Caco-2 (cell line): ENCODE measurements at places on chromosomes 12 and 14.

GRCh38 chr12:68585966-68586365, 24.7 kb upstream of the RAP1B start:
- DNase-seq: no peak

- DNase-seq: no peak
Measured at GRCh38 chr12:93585247-93585646, 12.8 kb downstream of the SOCS2 start.

DNA sequence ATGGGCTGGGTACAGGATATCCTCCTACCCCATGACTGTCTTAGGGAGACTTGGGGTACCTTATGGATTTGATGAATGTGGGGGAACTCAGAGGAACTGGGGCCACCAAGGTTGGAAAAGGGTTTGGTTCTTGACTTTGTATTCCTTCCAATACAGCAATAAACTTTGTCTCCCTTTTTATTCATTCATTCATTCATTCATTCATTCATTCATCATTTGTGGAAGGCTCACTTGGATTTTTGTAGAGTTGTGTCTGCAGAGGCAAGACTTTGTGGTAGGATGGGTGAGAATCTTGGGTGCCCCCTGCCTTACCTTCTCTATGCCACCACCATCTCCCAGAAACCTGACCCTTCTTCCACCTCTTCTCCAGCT, 21.1 kb downstream of the SOAT2 start:
- no peak for DNase-seq

- DNase-seq: no peak
Measured at GRCh38 chr14:68544081-68544892, 248.6 kb downstream of the ZFP36L1 start.

GRCh38 chr12:83996671-83997070, 915.9 kb downstream of the SLC6A15 start:
- DNase-seq: no peak

DNA sequence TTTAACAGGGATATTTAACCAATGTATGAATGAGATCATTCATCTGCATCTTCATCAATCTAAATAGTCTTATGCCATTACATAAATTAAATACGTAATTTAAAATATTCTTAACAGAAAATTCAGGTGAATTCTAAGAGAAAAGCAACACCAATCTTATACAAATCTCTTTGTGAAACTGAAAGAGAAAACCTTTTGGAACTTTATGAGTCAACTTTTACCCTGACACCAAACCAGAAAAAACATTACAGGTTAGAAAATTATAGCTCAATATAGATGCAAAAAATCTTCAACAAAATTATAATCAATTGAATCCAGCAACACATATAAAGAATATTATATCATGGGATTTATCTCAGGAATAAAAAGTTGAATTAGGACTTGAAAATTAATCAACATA, 3.4 kb downstream of the GLIPR1L1 start:
- DNase-seq: no peak

DNA sequence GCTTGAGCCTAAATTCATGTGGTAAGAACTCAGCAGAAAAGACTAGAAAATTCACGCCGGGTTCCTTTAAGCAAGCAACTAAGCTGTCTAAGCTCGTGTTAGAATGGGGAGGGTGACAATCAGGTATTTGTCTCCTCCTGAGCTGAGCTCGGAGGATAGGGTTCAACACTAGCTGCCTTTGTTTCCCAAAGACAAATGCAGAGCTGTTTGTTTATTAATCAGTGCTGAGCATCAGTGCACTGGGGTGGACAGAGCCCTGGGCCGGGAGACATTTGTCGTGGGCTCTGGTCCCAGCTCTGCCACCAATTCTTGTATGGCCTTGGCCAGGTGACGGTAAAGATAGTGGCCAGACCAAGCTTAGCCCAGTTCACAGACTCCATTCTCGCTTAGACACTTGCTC, 43.7 kb downstream of the DEGS2 start:
- DNase-seq: no peak

DNA sequence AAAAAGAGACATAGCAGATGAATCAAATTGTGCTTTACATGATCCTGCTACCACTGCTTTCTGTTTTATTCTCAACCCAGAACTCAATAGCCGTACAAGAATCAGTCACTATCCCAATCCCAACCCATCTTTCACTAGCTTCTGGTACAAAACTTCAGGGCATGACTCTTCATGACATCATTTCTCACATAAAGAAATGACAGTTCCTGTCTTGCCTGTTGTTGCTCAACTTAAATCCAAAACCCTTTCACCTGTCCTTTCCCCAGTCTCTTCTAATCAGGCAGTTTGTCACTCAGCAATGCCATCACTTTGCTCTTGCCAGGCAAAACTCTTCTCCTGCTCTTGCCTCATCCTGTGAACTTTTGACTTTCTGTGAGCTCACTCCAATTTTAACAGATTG, 962.8 kb downstream of the GALC start:
- DNase-seq: no peak

DNA sequence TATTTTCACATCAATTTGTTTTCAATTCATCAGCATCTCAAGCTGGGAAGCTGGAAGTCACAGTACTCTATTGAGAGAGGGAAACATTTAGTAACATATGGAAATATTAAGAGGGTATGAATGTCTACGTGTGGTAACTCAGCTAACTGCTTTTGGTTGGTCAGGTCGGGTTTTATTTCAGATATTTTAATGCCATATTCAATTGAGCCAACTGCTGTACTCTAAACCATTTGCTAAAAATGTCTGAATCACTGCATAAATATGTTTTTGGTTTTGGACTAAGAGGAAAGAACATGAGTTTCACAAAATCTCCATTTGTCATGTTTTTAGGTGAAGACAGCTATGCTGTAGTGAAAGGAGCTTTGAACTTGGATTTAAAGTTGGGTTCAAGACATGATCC, 18.9 kb upstream of the PPFIBP1 start:
- no peak for DNase-seq

GRCh38 chr14:36270191-36270590, 50.2 kb downstream of the MBIP start:
- DNase-seq: no peak

- DNase-seq: no peak
Measured at GRCh38 chr12:106767954-106768822, 6.3 kb upstream of the RIC8B start.

GRCh38 chr14:61616524-61617185, 78.7 kb upstream of the HIF1A start:
- DNase-seq: no peak

GRCh38 chr12:132206046-132206434, 61.8 kb downstream of the NOC4L start:
- DNase-seq: no peak

DNA sequence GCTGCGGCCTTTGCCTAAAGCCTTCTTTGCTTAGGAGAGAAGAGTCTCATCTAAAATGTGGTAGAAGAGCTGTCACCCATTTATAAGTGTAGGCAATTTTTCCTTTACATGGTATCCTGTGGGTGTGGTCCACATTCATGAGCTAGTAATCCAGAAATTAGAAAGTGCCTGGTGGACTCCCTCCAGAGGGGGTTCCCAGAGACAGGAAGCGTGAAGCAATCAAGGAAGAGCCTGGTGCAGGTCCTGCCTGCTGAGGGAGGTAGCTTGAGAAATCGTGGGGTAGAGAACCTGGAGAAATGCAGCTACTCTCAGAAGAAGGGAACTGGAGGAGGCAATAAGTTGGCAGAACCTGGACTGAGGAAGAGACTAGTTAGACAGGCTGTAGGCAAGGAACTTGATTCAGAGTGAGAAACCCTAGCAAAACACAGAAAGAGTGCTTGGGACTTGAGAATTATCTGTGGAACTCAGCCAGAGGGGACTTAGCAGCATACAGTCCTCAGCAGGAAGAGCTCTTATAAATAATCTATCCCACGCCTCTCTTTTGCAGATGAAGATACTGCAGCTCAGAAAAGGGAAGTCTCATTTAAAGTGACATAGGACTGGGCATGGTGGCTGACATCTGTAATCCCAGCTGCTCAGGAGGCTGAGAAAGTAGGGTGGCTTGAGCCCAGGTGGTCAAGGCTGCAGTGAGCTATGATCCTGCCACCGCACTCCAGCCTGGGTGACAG, 182.4 kb upstream of the CCND2 start:
- DNase-seq: no peak

GRCh38 chr12:96094201-96094600, 58.8 kb upstream of the LTA4H start:
- DNase-seq: peak; percentile 53

- no peak for DNase-seq
Measured at GRCh38 chr12:133225527-133225926, 10.2 kb downstream of the ANHX start.

DNA sequence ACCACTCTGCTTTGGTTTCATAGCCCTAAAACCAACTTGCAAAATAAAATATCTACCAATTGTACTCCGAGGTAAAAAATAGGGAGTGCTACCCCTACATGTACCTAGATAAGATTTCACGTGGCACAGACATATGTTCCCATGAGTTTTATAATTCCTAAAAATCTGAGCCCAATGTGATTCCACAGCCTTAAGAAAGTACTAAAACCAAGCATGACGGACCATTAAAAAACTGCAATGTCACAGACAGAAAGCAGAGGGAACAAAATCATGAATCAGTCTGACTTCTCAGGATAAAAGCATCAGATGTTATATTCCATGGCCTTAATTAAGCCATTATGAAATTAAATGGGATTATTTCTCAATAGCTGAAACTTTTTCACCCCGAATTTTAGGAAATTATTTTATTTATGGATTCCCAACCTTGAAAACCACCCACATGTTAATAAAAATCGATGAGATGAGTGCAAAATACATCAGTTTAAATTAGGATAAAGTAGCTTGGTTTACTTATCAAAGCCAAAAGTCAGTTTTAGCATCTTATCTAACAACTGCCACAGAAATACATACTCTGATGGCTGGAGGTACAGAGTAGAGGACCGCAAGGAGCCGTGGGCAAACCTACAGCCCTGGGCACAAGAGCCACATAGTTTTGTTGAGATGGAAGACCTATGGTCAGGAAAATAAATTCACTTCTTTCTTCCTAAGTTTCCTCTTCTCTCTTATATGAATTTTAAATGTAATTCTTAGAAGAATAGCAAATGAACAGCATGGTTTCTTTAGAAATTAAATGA, 4.5 kb downstream of the ITPR2 start:
- no peak for DNase-seq

DNA sequence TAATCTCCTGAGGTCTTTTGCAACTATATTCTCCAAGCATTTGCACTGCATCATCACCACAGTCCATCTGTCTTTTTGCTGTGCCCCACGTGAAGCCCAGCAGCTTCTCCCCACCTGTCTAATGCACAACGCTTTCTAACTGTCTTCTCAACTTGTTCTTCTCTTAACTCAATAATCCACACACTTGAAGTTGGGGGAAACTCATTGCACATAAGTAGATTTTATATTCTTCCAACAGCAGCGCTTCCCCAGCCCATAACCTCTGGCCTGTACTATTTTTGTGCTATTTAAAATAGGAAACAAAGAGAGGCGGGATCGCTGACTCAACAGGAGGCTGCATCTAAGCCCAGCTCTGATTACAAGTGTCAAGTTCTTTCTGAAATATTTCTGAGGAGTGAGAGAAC, 226.7 kb downstream of the GXYLT1 start:
- DNase-seq: no peak

- no peak for DNase-seq
Measured at GRCh38 chr14:56207626-56208292, 89.5 kb downstream of the PELI2 start.

DNA sequence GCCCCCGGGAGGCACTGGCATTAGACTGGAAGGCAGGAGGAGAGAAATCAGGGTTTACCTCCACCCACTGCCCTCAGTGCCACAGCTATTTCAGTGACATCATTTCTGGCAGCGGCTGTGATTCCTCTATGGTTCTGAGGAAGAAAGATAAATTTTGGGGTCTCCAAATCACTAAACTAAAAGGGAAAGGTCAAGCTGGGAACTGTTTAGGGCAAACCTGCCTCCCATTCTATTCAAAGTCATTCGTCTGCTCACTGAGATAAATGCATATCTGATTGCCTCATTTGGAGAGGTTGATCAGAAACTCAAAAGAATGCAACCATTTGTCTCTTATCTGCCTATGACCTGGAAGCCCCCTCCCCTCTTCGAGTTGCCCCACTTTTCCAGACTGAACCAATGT, 14.0 kb upstream of the CRY1 start:
- DNase-seq: no peak

DNA sequence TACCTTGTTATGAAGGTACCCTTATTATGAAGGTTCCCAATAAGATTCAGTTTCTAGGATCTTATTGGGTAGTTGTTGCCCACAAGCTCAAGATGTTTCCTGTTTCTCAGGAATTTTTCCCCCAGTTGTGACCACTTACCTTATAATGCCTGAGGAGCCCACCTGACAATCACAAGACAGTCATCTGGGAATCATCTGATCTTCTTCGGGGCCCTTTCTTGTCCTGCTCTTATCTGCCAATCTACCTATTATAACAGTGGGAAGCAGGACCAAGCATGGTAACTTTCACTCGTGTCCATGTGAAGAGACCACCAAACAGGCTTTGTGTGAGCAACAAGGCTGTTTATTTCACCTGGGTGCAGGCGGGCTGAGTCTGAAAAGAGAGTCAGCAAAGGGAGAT, 825.5 kb downstream of the BCL11B start:
- DNase-seq: no peak
